ENCODE measurements at places on chromosomes 1 and 21.
A peak's percentile ranks its signal among the peaks of the same experiment; 100 is the strongest.

DNA sequence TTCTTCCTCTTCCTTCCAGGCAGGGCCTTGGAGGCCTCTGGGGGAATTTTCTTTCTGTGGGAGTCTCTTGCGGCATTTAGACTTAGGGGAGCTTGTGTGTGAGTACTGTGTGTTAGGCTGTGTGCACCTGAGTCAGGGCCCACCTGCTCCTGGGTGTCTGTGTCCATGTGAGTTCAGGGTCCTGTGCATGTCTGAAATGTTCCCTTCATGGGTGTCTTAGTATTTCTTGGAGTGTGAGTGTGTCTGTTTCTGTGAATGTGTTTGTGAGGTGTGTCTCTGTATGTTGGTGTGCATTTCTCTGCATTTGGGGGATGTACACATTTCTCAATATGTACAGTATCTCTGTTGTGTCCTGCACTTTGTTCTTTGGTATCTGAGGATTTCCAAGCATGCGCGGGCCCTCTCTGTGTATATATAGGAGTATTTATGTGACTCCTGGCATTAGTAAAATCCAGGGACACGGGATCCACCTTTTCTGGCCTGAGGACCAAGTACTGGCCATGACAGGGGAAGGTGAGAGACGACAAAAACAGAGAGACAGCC lies 2.4 kb downstream of the TFAP2E start:
- DNase-seq = no peak

- DNase-seq = no peak
These were observed 83.6 kb upstream of the L1TD1 start for GRCh38 chr1:62111084-62111483.

DNA sequence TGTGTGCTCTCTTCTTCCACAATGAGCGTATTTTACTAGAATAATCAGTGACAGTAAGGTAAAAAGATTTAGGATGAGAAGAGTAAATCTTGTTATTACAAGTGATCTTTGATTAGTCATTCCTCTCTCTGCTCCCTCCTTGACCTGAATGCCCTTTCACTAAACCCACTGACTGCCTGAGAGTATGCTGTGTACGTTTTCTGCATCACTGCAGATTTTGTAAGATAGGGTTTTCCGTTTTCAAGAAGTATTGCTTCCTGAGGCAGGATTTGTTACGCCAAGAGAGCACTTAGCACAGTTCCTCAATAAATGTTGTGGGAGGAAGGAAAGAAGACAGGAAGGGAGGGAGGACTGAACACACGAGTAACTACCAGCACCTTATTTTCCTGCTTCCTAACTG lies 7.7 kb upstream of the LAMB3 start:
- no peak for DNase-seq

- DNase-seq = no peak
These were observed 271.7 kb downstream of the NPHP4 start for GRCh38 chr1:5720484-5720883.

DNA sequence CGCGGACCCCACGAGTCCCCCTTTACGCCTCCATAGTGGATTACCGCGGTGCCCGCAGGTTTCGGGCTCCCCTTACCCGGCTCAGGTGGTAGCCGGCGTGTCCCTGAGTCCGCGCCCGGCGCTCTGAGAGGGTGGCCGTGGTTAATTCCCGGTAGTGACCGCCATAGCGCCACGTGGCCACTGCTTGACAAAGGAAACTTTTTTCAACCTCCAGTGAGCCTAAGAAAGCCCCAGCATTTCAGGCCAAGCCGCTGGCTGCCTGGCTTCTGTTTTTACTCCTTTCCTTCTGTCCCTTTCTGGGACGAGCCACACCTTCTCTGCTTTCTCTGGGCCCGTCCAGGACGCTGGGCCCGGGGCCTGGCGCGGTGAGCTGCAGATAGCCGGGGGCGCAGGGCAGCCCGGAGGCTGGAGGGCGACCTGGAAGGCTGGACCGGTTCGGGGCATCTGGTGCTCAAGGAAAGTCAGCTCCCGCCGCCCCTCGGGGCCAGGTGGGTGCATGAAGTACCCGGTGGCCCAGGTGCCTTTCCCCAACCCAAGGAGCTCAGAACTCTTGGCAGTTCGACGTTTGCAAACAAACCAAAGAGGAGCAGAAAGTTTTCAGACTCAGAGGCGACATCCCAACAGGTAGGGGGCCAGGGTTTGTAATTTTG lies 540 bp upstream of the C1orf198 start:
- DNase-seq = peak; percentile 71

DNA sequence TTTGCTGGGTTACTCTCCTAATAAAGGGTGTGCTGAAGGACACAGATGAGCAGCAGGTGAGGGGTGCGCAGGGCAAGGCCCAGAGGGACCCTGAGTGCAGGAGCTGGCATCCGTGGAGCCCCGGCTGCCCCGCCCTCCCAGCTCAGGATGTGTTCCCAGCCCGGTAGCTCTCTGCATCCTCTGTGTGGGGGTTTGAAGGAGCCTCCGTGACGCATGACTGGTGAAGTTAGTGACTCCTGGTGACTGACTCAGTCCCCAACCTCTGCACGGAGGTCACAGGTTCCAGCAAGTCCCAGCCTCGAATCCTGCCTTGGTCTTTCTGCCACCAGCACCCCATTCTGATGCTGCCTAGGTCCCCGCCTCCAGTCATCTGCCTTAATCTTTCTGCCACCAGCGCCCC lies 21.6 kb upstream of the TSPEAR start:
- no peak for DNase-seq

DNA sequence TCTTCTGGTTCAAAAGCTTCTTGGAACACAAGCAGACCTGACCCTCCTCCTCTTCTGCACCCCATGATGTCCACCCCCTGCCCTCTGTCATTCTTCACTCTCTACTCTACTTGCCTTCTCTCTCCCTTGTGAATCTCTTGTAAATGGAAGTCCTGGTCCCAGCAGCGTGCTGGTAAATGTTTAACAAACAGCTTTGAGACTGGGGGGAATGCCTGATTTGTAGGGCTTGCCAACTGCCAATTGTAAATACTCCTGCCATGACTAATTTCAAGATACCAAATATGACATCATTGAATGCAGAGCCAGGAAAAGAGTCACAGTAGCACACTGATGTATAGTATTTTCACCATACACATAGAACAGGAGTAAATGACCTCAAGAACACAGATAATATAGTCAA lies 40.9 kb upstream of the LRRN2 start:
- DNase-seq = peak; percentile 15

GRCh38 chr1:173669491-173669941 lies at the start of gene ANKRD45:
TSS of gene ANKRD45 (minus strand) at chr1:173669851. CDS start at chr1:173659418, 10,433 bp downstream.
- DNase-seq = peak; percentile 53

- no peak for DNase-seq
These were observed 26.9 kb upstream of the PTGFRN start for GRCh38 chr1:116882866-116883265.

GRCh38 chr1:241612533-241613477 lies 27.4 kb downstream of the CHML start:
- DNase-seq = peak; percentile 85
